Islet precursor cell (in vitro differentiated cells): ENCODE measurements at places on chromosomes 3 and 15.
A peak's percentile ranks its signal among the peaks of the same experiment; 100 is the strongest.

- peak; percentile 83 for DNase-seq
These were observed 15.3 kb downstream of the NR2F2 start for GRCh38 chr15:96345560-96346399.

- no peak for DNase-seq
These were observed 26.4 kb downstream of the RBM6 start for GRCh38 chr3:49966233-49966942.

DNA sequence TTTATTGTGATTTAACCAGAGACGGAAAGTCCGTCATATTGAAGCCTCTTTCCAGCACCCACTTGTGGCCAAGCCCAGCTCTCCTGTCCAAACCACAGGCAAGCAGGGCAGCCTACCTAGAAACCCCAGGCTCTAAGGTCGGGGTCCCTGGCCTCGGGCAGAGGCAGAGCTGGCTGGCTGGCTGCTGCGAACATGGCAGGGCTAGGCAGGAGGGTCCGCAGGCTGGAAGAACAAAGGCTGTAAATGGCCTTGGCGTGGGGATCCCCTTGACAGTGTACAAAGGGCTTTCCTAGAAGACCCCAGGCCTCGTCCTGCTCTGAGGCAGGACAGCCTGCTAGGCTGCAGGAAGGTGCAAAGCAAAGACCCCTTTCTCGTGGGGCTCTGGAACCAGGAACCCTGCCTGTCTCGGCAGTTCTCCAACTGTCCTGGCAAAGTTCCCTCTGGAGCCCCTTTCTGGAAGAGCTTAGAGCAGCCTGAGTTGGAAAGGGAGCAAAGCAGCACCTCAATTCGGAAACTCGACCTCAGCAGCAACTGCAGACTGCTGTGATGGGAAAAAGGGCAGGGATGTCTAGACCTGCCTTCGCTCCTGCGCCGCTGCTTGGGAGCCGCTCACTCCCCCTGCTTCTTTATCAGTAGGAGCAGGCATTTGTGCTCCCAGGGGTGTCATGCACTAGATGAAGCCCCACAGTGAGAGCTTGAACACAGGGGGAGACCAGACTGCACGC is 8.5 kb downstream of the CALML4 start:
- no peak for DNase-seq

DNA sequence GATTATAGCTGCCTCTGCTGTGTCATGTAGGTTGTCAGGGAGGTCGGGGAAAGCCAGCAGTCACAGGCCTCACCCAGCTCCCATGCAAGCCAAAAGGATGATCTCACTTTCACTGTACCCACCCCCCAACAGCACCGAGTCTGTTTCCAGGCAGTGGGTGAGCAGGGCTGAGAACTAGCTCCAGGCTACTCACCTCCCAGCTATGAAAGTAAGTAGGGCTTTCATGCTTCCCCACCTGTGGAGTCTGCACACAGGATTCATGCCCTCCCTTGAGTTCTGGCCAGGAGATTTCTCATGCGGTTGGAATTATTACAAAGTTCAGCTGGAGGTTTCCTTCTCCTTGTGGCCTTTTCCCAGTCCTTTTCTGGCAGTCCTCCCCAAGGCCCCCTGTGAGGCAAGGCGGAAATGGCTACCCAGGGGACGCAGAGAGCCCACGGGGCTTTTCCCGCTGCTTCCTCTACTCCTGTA is 356.2 kb downstream of the SV2B start:
- peak; percentile 94 for DNase-seq

DNA sequence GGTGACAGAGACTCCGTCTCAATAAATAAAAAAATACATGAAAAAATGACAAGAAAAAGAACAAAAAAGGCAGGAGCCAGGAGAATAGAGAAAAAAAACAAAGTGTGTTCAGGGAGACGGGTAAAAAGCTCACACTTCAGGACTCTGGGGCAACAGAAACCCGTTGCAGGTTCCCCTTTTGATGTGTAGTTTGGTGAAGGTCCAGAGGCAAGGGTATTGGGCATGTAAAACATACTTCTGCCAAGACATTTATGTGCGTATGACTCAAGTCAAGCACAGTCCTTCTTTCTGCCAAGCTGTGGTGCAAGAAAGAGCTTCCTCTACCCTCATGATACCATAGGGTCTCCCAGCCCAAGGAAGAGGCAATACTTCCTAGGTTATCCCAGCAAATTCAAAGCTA is 33.4 kb upstream of the STRIT1 start:
- no peak for DNase-seq

DNA sequence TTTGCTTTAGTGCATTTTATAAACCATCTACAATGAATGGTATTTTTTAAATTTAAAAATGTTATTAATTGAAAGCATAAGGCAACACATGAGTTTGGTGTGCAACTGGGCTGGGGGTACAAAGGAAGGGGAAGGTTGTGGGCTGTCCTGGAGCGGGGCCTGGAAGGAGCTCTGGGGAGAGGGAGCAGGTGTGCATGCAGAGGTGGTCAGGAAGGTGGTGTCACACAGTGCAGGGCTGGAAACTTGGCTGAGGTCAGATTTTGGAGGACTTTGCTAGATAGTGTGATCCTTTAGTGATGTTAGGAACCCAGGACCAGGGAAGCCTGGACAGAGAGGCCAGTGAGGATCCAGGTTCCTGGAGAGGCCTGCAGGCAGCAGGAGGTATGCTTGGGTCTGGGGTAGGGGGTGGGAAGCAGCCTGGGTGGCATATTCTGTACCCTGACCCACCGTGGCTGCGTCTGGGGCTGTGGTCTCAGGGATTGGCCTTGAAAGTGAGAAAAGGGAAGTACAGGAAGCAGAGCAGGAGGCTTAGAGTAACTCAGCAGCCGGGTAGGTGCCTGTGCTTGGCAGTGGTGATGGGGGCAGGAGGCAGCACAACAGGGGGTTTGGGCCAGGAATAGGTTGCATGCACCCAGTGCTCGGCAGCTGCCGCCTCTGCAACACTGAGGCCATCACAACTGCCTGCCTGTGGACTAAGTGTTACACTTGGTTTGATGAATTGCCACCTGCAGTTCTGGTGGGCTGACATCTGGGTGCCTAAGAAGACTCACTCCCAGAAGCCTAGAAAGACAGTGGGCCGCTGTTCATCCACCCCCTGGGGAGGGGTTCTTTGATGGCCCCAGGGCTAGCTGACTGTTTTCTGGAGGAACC is 33.0 kb downstream of the KY start:
- DNase-seq, result peak; percentile 41

DNA sequence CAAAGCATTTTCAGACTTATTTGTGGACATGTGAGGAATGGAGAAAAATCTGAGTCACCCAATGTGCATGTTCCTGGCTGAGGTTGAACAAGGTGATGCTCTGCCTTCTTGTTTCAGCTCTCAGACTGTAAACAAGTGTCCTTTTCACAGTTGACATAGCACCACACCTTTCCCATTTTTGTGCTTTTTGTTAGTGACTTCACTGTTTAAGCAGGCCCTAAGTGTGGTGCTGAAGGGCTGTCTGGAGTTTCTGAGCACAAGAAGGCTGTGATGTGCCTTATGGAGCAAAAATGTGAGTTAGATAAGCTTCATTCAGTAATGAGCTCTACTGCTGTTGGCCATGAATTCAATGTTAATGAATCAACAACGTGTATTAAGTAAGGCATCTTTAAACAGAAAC is 20.4 kb downstream of the ABI3BP start:
- no peak for DNase-seq

- DNase-seq, result no peak
These were observed at the start of gene TRH for GRCh38 chr3:129974564-129974832. Gene TRH, plus strand, starts transcription at chr3:129974720. Its CDS starts 1,097 bp downstream, at chr3:129975817.

DNA sequence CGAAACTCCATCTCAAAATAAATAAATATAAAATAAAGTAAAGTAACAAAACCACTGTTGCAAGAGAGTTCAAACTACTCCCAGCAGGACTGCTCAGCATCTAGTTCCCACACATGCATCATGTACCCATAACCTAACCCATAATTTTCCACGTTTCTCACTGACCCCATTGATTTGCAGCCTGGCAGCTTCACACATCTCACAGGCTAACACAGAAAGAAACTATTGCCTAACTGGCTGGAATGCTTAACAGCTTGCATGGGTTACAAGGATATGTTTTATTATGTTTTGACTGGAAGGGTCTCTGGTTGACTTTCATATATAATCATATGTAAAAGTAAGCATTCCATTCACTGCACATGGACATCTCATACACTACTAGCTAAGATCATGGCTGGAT is 55.6 kb upstream of the TBC1D23 start:
- no peak for DNase-seq

DNA sequence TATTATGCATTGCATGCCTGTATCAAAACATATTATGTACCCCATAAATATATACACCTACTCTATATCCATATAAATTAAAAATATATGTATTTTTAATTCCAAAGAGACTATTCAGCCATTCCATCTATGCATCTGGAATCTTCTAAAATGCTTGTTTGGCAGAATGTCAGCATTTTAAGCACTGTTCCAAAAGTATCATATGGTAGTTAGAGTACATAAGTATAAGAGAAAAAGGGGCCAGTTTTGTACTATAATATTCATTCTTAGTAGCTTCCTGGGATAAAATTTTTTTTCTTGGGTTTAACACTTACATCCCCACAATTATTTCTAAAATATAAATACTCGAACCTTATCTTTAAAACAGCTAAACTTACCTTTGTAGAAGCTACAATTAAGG is 60.4 kb upstream of the COL6A6 start:
- no peak for DNase-seq

DNA sequence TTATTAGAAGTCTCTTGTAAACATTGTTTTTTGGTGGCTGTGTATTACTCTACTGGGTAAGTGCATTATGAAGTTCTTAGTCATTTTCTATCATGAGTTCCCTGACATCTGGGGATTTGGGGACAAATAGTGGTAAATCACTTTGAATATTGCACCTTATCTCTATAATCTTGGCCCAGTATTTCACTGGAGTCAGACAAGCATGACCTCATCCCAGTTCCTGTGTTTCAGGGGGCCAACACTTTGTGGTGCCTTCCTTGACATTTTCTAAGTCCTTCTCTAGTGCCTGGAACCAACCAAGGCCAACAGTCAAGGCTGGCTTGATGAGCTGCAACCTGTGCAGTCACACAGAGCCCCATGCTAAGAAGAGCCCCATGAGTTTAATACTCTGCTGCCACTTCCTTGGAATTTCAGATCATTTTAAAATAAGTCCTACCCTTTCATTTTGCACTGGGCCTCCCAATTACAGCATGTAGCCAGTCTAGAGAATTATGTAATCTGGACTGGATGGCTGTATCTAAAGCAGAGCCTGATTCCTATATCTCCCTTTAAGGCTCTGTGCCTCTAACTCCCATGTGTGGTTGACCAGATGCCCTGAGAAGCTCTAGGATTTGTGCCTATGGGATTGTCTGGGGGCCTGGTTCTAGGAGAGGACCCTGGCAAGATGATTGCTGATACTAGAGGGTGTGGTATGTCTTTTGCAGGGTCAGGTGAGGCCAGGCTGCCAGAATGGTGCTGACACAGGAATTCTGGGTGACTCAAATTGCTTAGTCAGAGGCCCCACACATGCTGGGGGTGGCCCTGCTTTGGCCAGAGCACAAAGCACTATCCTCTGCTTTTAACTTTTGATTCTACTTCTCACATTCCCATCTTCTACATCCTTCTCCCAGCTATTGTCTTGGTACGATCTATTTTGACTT is 319.6 kb upstream of the TBC1D5 start:
- no peak for DNase-seq

DNA sequence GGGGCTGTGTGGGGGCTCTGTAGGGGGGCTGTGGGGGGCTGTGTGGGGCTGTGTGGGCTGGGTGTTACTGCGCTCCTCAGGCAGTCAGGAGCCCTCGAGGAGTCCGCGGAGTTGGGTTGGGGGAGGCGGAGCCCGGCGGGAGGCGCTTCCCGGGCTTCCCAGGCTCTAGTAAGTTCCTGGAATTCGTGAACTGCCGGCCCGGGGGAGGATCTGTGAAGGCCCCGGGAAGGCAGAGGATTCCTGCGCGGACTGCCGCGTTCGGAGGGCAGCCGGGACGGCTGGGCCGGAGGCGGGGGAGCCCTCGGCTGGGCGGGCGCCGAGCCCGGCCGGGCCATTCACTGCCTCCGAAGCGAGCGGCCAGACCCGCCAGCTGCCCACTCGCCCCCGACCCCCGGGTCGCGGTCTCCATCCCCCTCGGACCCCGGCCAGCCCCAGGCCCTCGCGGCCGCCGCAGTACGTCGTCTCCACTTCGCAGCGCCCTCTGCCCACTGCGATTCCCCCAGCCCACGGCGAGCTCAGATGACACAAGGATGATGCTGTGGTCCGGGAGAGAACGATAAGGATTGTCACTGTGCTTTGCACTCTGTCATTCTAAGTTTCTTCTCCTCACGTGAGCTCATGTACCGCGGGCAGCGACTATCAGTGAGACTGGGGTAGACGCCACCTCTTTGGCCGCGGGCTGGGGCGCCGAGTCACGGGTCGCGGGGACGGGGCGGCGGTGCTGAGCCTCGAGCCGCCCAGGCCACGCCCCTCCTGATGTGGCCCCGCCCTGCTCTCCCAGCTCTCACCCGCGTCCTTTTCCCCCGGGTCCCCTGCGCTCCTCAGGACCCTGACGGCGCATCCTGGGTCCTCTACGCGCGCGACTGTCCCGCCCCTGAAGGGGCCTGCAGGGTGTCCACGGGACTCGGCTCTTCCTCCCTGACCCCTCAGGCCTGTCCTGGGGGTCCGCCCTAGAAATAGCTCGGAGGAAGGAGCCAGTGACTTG is 65.3 kb downstream of the KLF13 start:
- DNase-seq, result peak; percentile 92

- DNase-seq, result no peak
These were observed 267.1 kb downstream of the RPLP1 start for GRCh38 chr15:69719527-69720240.

DNA sequence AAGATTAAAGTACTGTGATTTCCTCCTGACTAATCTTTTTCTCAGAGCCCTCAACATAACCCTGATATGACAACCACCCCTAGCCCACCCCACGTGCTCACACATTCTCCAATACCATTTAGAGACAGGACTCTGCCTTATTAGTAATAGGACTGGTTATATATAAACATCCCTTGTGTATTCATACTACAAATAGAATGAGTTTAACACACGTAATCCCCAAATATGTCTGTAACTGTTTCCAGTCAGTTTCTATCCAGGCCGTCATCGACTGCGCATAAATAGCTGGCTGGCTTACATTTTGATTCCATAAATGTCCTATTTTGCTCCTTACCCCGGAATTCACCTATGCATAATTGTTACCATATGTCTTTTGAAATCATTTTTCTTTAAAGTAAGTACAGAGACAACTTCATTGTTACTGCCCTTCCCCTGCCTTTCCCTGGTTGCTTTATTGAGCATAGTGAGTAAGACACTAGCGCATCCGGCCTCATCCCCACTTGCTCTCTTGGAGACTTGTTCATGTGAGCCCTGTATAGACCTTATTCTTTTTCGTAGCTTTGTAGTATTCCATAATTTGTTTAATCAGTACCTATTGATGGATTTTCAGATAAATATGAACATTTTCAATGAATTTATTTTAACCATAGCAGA is 3.5 kb upstream of the P2RY14 start:
- DNase-seq, result no peak

- no peak for DNase-seq
These were observed 111.4 kb downstream of the DLG1 start for GRCh38 chr3:197186887-197187588.

GRCh38 chr15:98562331-98562937 is 85.9 kb upstream of the IGF1R start:
- peak; percentile 87 for DNase-seq

- DNase-seq, result no peak
These were observed 339.2 kb upstream of the DCBLD2 start for GRCh38 chr3:99240700-99241099.
